ENCODE measurements at places on chromosomes 11 and 22. TPM values are rescaled to one million over a fixed set of nuclear protein-coding genes. Genes with fewer than 3 reads are reported as not detected.

SLC22A6 gene
- polyA plus RNA-seq = not detected

CCDC116 gene
- 0.25 TPM for polyA plus RNA-seq

FXYD2 gene
- polyA plus RNA-seq = 0.75 TPM

ZBED4 gene
- polyA plus RNA-seq = 4.7 TPM

PYGM gene
- 1.7 TPM for polyA plus RNA-seq

NLRP10 gene
- polyA plus RNA-seq = not detected

SYTL2 gene
- 3.4 TPM for polyA plus RNA-seq

RASSF10 gene
- 5.9 TPM for polyA plus RNA-seq

KDM4D gene
- polyA plus RNA-seq = 0.31 TPM

TTLL1 gene
- 2.2 TPM for polyA plus RNA-seq

FOSL1 gene
- polyA plus RNA-seq = 26.7 TPM

ZNF215 gene
- 0.77 TPM for polyA plus RNA-seq

MS4A7 gene
- 1.3 TPM for polyA plus RNA-seq

SCGB1A1 gene
- polyA plus RNA-seq = 4.8 TPM

TMEM109 gene
- 68.4 TPM for polyA plus RNA-seq

RAB3IL1 gene
- polyA plus RNA-seq = 1.4 TPM

STT3A gene
- 38.6 TPM for polyA plus RNA-seq

ABTB2 gene
- 3.2 TPM for polyA plus RNA-seq

MOV10L1 gene
- polyA plus RNA-seq = 0.18 TPM

SLC22A12 gene
- not detected for polyA plus RNA-seq

MOGAT2 gene
- polyA plus RNA-seq = not detected

KCTD14 gene
- 0.84 TPM for polyA plus RNA-seq

USH1C gene
- polyA plus RNA-seq = 0.08 TPM

LIN7C gene
- polyA plus RNA-seq = 7.2 TPM

OR51B5 gene
- polyA plus RNA-seq = not detected

HIRA gene
- polyA plus RNA-seq = 11.5 TPM

UPK3A gene
- polyA plus RNA-seq = not detected

SLC29A2 gene
- 4.7 TPM for polyA plus RNA-seq

KRTAP5-8 gene
- polyA plus RNA-seq = 0.07 TPM

MDK gene
- polyA plus RNA-seq = 24.3 TPM

APOBEC3F gene
- polyA plus RNA-seq = 1.8 TPM

OR4A16 gene
- polyA plus RNA-seq = not detected

NUP160 gene
- 10.4 TPM for polyA plus RNA-seq

OR5L1 gene
- polyA plus RNA-seq = not detected

PHOX2A gene
- polyA plus RNA-seq = not detected

KCNJ1 gene
- polyA plus RNA-seq = 0.07 TPM

SCUBE1 gene
- polyA plus RNA-seq = 2.4 TPM

C11orf86 gene
- not detected for polyA plus RNA-seq

APOA1 gene
- polyA plus RNA-seq = 0.08 TPM

OR8D4 gene
- not detected for polyA plus RNA-seq

SHANK3 gene
- 4.1 TPM for polyA plus RNA-seq

C11orf24 gene
- polyA plus RNA-seq = 13.4 TPM

MFNG gene
- polyA plus RNA-seq = 2.6 TPM

CDCA5 gene
- polyA plus RNA-seq = 8.8 TPM

E2F8 gene
- polyA plus RNA-seq = 3.1 TPM

INCENP gene
- polyA plus RNA-seq = 13.7 TPM

GPR83 gene
- 0.06 TPM for polyA plus RNA-seq

MMP3 gene
- 0.24 TPM for polyA plus RNA-seq

KDELR3 gene
- polyA plus RNA-seq = 1.0 TPM

TMEM86A gene
- polyA plus RNA-seq = 0.78 TPM

VSIG10L2 gene
- 0.59 TPM for polyA plus RNA-seq

OPCML gene
- 0.04 TPM for polyA plus RNA-seq

TEX54 gene
- polyA plus RNA-seq = not detected

Measured in esophagus (tissue), 2 donors.